ENCODE measurements at places on chromosomes 1 and 21.

GRCh38 chr1:174954073-174954460 lies 45.7 kb upstream of the CACYBP start:
- DNase-seq = no peak

- DNase-seq = no peak
Observed at GRCh38 chr1:67683766-67684525, 1.1 kb upstream of the GADD45A start.

DNA sequence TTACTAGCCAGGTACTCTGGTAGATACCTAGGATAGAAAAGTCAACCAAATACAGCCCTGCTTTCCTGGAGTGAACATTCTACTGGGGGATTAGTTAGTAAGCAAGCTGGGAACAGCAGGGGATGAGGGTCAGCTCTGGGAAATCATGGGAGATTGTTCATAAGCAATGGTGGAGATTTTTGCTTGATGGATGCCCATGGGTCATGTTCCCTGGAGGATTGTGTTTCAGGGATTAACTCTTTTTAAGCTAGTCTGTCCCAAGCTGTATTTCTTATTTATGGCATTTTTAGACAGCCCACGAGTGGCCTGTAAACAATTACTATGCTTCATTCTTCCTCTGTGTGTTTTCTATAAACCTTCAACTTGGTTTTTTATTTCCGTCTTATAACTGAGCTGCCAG lies 18.9 kb downstream of the CACHD1 start:
- no peak for DNase-seq

GRCh38 chr1:243827206-243827605 lies 22.8 kb downstream of the AKT3 start:
- no peak for DNase-seq

- DNase-seq = no peak
Observed at GRCh38 chr1:183318433-183318832, 99.7 kb downstream of the NMNAT2 start.

DNA sequence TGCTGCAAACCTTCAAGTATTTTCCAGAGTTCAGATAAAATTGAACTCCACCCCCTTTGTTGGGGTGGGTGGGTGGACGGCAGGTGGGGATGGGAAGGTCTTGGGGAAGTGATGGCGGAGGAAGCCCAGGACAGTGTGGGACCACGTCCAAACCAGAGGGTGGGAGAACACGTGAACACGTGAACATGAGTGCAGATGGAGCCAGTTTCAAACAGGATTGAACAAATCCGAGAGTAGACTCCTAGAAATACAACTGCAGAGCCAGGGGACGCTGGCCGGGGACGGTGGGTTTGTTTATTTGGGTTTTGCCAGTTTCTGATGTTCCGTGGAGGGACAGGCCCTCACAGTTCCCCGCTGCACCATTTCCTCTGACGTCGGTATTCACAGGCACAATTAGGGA lies 2.9 kb downstream of the KRTAP10-2 start:
- no peak for DNase-seq

DNA sequence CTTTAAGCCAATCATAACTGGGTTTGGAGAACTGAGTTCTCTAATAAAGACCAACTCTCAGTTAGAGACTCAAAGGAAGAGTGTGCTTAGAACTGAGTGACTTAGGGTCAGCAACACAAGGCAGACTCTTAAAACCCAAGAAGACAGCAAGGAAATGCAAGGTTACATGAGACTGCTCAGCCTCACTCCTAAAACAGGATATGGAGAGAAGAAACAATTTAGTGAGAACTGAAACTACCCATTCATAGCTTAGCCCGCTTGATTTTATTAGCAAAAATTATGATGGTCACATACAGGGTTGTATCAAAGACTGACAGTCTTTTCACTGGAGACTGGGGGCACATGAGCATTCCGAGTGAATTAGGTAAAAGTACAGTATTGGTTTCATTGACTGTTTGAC lies 78.9 kb upstream of the DMRTA2 start:
- no peak for DNase-seq

- no peak for DNase-seq
Observed at GRCh38 chr1:54273795-54274163, 73.8 kb downstream of the MRPL37 start.

DNA sequence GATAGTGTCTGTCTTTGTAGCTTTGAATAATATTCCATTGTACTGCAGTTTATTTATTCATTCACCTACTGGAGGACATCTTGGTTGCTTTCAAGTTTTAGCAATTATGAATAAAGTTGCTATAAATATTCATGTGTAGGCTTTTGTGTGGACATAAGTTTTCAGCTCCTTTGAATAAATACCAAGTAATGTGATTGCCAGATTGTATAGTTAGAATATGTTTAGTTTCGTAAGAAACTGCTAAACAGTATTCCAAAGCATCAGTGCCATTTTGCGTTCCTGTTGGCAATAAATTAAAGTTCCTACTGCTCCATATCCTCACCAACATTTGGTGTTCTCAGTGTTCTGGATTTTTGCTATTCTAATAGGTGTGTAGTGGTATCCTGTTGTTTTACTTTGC lies 311.7 kb upstream of the FMN2 start:
- no peak for DNase-seq

- DNase-seq = no peak
Observed at GRCh38 chr1:150964164-150964489, 10.5 kb downstream of the CERS2 start.

DNA sequence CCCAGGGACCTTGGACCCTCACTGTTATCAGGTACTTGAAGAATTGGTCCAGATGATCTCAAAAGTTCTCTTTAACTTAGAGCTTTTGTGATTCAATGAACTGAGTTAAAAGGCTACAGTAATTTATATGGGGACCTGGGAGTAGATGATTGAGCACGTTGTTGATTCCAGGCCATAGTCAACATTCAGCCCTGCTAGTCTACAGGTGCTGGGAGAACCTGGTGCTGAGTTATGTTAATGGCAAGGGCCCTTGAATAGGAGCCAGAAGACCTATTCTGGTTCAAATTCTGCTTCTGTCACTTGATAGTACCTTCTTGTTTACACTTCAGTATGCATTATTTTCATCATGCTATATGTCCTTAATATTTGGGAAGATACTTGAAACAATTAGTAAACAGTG lies 11.2 kb downstream of the DYRK3 start:
- no peak for DNase-seq

DNA sequence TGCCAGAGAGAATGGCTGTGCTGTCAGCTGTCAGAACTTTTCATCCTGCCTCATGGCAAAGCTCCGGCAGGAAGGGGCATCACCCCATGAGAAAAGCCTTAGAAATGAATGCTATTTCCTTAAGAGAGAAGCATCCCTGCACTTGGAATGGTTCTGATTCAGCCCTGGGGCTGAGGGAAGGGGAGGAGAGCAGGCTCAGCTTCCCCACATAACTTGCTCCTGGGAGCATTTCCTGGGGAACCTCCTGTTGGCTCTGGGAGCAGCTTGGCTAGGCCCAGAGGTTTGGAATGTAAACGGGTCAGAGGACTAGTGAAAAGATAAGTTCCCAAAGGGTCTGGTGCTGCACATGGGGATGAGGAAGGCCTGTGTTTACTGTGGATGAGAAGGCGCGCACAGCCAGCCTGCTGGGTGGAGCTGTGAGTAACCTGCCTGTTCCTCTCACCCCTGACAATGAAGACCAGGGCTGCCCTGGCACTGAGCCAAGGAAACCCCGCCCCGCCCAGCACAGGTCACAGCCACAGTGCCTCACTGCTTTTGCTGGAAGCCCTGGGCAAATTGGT lies 5.0 kb downstream of the PRELP start:
- no peak for DNase-seq

- no peak for DNase-seq
Observed at GRCh38 chr1:166080967-166081870, 85.6 kb downstream of the FAM78B start.

- DNase-seq = no peak
Observed at GRCh38 chr1:93619507-93620171, 62.0 kb downstream of the BCAR3 start.

DNA sequence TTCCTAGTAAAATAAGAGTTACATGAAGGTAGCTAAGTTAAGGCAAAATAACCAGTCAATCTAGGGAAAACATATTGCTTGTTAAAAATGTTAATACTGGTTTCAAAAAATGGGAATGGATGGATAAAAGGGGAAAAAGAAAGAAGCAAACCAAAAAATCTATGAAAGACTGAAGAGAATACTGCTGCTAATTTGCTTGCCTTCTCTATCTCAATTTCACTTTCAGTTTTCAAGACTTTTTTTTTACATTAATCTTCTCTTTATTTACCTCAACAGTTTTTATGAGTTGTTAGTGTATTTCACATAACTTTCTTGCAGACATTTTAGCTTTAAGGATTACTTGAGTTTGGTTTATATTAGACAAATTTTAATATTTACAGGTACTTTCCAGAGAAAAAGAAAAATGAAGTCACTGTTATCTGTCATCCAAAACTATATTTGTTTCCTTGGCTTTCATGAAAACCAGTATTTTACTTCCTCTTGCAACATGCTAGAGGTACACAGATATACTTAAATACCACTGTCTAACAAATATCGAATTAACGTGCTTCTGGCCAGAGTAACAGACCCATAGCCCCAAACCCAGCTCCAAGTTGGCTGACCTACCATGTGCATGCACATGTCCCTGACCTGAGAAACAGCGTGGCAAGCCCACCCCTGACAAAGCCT lies 70.7 kb downstream of the COL24A1 start:
- no peak for DNase-seq

DNA sequence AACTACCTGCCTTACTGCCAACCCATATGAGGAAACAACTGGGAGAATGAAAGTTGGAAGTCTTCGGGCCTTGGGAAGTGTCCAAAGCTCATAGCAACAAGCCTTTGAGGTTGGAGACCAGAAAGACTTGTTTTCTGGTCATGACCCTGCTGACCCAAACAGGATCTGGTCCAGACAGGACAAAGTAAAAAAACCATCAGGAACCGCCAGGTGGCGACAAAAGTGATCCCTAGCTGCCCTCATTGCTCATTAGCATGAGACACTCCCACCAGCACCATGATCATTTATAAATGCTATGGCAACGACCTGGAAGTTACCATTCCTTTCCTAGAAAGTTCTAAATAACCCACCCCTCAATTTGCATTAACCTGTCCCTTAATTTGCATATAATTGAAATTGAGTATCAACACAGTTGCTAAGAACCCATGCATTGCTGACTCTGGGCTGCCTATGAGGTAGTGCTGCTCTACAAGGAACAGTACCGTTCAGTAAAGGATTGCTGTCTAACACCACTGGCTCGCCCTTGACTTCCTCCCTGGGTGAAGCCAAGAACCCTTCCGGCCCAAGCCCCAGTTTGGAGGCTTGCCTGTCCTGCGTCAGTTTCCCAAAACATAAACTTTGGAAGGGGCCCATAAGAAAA lies 89.0 kb downstream of the URB2 start:
- no peak for DNase-seq

DNA sequence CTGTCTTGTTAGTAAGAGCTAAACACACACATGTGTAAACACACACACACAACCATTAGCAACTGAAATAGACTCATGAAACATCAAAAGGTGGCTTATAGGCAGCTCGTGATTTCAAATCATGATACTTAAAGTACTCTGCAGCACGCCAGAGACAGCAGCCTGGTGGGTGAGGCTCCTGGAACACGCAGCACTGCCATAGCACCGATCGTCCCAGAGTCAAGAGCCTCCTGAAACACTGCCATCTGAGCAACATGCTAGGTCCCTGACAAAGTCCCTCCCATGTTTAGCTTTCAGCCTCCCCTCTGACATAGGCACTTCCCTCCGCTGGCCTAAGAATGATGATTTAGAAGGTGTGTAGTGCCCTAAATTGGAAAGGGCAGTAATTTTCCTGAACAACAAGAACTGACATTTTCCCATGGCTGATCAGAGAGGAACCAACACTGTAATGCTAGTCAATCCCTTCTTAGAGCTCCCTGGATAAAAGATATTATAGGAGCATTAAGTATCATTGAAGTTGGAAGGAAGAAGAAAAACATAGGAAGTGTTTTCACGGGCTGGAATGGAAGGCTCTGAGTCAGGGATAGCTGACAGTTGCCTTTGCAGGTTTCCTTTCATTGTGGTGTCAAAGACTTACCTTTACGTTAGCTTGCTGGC lies 14.1 kb upstream of the DPT start:
- no peak for DNase-seq

DNA sequence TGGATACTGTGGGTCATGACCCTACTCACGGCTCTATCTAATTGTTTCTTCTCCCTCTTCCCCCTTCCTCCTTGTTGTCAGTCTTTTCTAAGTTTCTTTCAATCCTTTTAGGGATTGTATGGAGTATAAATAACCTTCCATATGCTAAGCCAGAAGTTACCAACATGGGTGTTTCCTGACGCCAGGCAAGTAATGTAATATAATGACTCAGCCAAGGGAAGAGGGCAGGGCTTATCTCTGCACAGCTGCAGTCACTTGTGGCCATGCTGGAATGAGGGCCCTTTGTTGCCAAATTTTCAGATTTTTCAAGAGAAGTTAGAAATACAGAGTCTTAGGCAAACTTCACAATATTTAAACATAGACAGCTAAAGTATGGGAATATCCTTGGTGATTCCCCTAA lies 194.6 kb downstream of the ST6GALNAC3 start:
- no peak for DNase-seq

DNA sequence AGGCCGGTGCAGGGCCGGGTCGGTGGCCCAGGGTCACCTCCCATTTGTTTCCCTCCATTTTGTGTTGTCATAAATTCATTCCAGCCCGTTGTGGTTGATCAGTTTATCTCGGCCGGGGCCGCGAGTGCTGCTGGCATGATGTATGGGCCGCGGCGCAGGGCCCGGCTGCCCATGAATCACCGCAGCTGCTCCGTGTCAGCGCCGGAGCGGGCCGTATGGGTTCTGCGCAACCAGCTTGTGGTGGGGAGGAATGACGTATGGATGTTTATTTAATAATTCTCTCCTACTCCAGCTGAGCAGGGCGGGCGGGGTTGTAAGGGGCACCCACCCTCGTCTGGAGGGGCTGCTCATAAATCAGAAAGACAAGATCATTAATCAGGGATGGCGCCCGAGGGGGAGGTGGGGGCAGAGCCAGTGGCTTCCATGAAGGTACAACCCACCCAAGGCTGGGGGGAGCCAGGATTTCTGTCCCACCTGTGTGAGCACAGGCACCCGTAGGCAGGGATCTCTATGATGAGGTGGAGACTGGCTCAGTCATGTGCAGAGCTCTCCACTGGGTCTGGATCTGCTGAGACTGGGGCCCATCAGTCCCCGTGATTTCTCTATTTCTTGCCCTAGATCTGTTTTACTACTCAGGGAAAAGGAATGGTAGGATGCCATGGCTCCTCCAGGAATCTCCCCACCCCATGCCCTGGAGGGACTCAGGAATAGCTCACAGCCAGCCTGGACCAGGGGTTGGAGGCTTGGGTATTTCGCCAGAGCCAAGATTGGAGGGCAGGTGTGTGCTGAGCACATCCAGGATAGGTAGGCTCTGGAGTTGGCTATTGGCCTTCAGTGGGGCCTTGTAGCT lies 27.8 kb downstream of the TMEM53 start:
- DNase-seq = no peak
